Stomach (tissue), 19 donors: ENCODE measurements at places on chromosomes 6 and 20. TPM values are rescaled to one million over a fixed set of nuclear protein-coding genes. Genes with fewer than 3 reads are reported as not detected.

The RSPH4A gene
- total RNA-seq, result not detected

DNA sequence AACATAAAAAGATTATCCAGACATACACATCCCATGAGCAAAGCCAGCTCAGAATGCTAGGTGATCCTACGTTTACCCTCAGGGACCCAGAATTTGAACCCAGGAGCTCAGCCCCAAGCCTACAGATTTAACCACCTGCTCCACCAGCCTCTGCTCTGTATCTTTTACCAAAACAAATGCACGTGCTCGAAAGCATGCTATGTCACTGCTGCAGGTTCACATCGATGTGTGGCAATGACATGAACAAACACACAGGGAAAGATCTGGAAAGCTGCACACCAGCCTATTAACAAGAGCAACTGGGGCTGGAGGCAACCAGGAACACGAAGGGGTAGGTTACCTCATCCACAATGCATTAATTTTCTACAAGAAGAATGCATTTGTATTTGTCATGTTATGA is 32.1 kb downstream of the PREX1 start:
- no peak for DNase-seq

DNA sequence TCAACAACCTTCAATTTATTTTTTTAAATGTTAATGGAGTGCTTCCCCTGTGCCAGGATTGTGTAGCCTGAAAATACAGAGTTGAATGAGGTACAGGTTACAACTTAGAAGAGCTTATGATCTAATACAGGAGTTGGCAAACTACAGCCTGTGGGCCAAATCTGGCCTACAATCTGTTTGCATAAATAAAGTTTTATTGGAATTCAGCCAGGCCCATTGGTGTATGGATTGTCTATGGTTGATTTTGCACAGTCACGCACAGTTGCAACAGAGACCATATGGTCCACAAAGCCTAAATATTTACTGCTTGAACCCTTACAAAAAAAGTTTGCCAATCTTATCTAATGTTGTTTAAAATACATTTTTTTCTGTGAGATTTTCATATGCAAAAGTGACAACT is 177.3 kb upstream of the CCN2 start:
- DNase-seq, result no peak

- no peak for DNase-seq
These were observed 36.4 kb upstream of the FKBP1A start for GRCh38 chr20:1429143-1429728.

The TFAP2B gene
- not detected for total RNA-seq

DNA sequence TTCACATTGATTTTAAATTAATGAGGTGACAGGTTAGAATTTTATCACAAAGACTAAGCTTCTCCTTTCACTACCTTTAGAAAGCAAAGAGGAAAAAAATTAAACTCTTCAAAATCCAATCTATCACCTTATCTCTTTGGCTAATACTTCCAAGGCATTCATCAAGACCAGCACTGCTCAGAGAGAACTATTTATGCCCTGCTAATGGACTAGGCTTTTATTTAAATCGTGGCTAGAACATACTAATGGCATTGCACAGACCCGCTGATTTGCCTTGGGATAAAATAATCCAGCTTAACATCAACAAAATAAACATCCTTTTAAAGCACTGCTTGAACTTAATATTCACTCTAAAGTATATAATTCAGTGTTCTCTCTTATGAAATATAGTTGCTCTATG is 880.4 kb downstream of the HACE1 start:
- DNase-seq, result no peak

GRCh38 chr6:129859524-129859923 is 1.6 kb downstream of the TMEM244 start:
- DNase-seq, result no peak

- DNase-seq, result no peak
These were observed 112.0 kb upstream of the PDE10A start for GRCh38 chr6:165774903-165775601.

- no peak for DNase-seq
These were observed 5.3 kb downstream of the KCNB1 start for GRCh38 chr20:49477200-49477599.

The CCM2L gene
- 0.72 TPM for total RNA-seq

The PRICKLE4 gene
- 8.4 TPM for total RNA-seq

- no peak for DNase-seq
These were observed 971 bp downstream of the RBCK1 start for GRCh38 chr20:408843-409696.

GRCh38 chr6:54206510-54206909 is 95.3 kb downstream of the MLIP start:
- no peak for DNase-seq

DNA sequence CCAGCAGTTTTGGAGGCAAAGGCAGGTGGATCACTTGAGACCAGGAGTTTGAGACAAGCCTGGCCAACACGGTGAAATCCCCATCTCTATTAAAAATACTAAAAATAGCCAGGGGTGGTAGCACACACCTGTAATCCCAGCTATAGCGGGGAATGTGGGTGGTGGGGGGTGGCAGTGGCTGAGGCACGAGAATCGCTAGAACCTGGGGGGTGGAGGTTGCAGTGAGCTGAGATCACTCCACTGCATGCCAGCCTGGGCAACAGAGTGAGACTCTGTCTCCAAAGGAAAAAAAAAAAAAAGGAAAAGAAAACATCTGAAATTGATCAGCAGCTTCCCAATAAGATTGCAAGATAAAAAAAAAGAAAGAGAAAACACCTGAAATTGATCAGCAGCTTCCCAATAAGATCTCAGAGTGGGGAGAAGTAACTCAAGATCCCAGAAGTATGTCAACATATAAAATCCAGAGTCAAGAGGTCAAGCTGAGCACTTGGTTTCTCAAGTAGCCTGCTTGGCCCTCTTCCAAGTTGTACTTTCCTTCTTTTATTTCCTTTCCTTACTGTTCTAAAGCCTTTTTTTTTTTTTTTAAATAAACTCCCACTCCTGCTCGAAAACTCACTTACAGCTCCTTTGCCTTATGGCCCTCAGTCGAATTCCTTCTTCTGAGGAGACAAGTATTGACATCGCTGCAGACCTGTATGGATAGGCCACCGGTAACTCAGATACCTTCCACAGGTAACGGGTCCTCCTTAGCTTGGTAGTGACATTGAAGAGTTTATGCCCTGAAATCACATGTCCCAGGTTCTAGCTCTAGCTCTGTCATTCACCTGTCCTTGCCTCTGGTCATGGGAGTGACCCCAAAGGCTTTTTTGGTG is 368.5 kb upstream of the SYNCRIP start:
- peak; percentile 10 for DNase-seq

DNA sequence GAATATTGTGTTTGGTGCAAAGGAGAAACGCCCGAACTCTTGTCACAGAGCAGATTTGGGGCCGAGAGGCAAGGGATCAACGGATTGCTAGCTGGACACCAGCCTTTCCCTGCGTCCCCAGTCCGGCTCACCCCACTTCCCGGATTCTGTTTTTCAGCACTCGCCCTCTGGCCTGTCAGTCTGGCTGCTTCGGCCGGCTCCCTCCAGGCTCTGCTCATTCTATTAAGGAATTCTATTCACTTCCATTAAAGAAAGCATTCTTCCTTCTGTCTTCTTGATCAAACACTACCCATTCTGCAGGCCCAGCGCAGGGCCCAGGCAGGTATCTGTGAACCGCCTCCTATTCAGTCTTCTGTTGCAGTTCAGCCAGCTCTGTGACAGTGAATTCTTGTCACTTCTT is 91.7 kb downstream of the RNF182 start:
- DNase-seq, result no peak

The PI16 gene
- 21.3 TPM for total RNA-seq

GRCh38 chr6:146881228-146882181 is 282.7 kb downstream of the ADGB start:
- no peak for DNase-seq

GRCh38 chr6:135236732-135237131 is 55.6 kb downstream of the MYB start:
- DNase-seq, result no peak

The CTAGE9 gene
- total RNA-seq, result not detected

The TBC1D32 gene
- 1.3 TPM for total RNA-seq

DNA sequence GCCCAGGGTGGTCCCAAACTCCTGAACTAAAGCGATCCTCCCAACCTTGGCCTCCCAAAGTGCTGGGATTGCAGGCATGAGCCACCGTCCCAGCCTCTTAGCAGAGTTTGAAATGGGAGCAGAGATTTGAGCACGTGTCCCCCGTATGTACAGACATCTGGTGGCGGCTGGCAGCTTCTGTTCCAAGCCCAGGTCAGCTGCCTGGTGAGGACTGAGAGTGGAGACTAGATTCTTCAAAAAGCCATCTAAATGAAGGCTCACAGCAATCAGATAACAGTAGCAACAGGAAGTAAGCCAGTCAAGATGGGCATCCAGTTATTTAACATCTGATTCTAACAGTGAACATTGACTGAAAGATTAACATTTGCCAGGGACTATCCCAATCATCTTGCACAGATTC is 128.1 kb upstream of the AKAP12 start:
- no peak for DNase-seq

The BNIP5 gene
- total RNA-seq, result 5.7 TPM

The TPX2 gene
- 7.6 TPM for total RNA-seq

DNA sequence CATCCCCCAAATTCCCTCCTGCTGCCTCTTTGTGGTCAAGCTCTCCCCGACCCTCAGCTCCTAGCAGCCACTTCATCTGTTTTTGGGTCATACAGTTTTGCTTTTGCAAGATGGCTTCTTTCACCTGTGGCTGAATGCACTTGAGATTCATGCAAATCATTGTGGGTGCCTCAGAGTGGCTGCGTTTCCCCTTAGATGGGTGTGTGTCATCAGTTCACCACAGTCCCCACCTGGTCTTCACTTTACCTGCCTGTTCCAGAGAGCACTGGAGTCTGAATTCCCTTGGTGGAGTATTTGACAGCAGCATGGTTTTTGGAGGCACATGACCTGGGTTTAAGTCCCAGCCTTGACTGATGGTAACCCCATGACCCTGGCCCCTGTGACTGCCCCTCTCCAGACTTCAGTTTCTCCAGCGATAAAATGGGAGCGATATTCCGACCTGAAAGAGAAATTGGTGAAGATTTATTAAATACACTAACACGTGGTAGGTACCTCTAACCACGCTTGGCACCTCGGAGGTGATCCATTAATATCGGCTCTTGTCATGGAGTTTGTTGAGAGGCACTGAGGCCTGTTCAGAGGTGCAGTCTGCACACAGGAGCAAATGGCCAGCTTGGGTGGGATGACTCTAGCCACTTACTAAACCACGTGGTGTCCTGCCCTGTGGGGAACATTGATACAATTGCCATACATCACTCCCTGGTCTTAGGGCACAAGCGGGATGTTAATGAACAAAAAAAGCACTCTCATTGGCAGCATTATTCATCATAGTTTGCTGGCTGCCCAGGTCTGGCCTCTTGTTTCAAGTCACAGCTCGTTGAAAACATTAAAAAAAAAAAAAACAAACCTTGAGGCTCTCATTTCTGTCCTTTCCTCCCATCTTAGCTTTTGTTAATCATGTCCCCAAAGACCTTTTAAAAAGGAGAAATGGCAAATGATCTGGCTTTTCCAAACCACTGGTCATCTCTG is 167.2 kb upstream of the KCNG1 start:
- no peak for DNase-seq

The PIM1 gene
- total RNA-seq, result 16.9 TPM

DNA sequence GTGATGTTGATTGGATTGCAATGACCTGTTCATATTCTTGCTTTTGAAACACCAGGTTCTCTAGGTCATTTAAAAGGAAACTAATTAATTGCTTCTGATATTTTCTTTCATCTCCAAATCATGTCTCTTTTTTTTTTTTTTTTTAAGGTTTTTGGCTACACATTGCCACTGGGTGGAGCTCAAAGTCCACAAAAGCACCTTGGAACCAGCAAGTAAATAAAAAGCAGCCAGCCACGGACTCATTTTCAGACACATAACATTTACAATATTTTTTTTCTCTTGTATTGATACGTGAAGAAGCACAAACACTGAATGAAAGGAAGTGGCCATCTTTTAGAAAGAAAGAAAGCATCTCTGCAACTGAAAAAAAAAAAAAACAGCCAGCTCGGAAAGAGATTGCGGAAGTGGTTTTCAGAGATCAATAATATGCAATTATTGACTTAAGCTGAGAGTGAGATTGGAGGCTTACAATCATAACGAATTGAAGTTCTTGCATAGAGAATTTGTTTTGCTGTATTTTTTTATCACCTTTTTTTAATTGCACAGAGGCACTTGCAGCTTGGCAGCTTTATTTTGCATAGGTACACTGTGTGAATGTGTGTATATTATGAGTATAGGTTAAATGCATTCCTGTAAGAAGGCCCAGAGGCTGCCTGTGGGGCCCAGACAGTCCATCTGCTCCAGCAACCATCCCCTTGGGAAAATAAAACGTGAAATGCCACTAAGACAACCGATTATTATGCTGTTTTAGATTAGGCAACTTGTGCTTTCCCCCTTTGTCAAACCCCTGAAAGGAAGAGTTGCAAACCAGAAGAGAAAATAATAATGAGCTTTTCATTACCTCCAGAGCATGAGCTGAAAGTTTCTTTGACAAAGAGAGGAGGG is 28.2 kb downstream of the CGA start:
- DNase-seq, result peak; percentile 88

DNA sequence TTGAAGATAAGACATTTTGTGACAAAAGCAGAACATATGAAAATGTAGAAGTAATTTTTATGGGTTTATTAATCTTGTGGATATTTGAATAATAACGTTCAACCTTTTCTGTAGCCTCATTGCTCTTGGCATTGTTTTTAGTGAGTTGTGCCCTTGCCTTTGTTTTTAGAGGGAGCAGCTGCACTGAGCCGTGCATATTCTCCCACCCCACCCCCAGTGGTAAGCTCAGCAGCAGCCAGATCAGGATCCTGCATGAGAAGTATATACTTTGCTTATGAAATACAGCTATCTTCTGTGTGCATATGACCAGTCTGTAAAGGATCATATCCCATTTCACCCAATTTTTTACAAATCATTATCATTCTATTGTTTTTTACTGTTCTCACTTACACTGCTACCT is 184.2 kb downstream of the COL9A1 start:
- DNase-seq, result no peak

DNA sequence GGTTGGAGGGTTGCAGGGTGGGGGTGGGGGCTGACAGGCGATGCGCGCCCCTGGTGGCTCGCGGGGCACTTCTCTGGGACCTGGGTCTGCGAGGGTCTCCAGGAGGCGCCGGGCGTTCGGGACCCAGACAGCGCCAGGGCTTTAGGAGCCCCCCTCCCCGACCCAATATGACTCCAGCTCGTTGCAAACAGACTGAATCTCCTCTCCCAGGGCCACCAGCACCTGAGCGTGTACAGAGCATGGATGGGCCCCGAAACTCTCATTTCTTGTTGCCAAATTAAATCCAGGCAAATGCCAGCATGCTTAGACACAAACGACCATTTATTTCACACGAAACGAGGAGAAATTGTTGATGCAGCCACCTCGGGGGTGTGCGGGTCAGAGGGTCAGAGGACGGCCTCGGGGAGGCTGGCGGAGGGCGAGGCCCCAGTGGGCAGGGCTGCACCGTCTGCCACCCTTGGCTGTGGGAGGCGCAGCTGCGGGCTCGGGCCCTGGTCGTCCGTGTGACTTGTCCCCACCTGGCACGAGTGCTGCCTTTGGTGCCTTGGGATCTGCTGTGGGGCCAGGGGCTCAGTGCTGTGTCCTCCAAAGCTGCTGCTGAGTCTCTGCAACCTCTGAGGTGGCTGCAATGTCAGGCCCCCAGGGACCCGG is 20.9 kb upstream of the GATA5 start:
- DNase-seq, result peak; percentile 69

The SMIM26 gene
- 139 TPM for total RNA-seq

GRCh38 chr6:109197061-109197460 is 101.8 kb downstream of the CEP57L1 start:
- DNase-seq, result no peak

GRCh38 chr6:41366150-41366549 is 30.7 kb downstream of the NCR2 start:
- no peak for DNase-seq
